ENCODE measurements at places on chromosomes 5 and 9.

DNA sequence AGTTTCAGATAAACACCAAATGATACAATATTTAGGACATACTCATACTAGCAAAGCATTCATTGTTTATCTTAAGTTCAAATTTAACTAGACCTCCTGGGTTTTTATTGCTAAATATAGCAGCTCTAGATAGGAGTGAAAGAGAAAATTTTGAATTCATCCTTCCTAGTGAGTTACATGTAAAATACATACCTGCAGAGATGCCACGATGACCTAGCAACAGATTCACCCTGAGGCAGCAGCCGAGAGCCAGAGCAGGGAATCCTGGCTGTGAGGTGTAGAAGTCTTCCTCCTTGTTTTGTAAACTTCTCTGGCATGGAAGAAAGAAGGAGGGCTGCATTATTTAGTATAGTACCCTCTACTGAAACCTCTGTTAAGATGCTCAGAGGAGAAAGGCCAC is 25.9 kb upstream of the GABRP start:
- no peak for DNase-seq

- no peak for DNase-seq
These were observed 11.0 kb downstream of the MPDZ start for GRCh38 chr9:13268469-13268868.

GRCh38 chr5:98993512-98993911 is 64.7 kb upstream of the CHD1 start:
- peak; percentile 68 for DNase-seq

DNA sequence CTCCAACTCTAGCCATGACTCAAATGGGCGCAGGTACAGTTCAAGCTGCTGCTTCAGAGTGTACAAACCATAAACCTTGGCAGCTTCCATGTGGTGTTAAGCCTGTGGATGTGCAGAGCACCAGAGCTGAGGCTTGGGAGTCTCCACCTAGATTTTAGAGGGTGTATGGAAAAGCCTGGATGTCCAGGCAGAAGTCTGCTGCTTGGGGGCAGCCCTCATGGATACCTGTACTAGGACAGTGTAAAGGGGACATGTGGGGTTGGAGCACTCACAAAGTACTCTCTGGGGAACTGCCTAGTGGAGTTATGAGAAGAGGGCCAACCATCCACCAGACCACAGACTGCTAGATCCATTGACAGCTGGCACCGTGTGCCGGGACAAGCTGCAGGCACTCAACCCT is 273.5 kb upstream of the ST8SIA4 start:
- DNase-seq = no peak

- no peak for DNase-seq
These were observed 195.7 kb downstream of the NR3C1 start for GRCh38 chr5:143207563-143208364.

DNA sequence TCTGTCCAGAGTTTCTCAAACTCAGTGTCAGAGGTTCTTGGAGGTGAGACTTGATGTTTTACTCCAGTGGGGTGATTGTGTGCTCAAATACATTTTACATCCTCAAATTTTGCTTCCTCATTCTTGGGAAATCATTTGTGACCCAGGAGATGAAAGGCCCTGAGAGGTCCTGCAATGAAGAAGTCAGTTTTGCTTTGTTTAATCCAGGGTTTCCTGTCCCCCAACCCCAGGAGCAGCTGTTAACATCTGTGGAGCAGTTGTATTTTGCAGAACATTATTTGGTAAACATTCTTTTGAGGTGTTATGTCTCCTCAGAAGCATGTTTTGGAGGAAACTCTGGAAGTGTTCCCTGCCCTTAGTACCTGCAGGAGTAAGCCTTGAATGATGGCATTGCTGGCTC is 59.8 kb downstream of the DAB2IP start:
- no peak for DNase-seq

- no peak for DNase-seq
These were observed 37.2 kb upstream of the ISOC1 start for GRCh38 chr5:129057329-129057728.

DNA sequence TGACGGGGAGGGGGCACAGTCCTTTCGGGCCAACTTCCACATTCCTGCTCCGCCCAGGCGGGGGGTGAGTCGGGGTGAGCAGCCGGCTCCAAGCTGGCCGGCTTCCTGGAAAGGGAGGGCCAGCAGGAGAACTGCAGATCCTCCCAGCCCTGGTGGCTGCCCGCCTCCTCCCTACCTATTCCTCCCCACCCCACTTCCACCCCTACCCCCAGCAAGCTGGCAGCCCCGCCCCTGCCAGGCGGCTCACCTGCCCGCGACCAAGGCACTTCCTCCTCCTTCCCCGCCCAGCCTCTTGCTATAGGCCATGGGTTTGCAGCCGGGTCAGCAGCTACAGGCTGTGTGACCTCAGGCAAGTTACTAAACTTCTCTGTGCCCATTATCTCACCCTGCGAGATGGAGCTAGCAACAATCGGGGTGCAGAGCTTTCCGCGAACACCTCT is 5.6 kb upstream of the IRF1 start:
- peak; percentile 86 for DNase-seq

GRCh38 chr9:89634995-89635742 is 30.4 kb downstream of the GADD45G start:
- no peak for DNase-seq

- DNase-seq = no peak
These were observed 160.5 kb downstream of the UNC13B start for GRCh38 chr9:35322075-35322885.

GRCh38 chr5:35971186-35971877 is 19.9 kb downstream of the UGT3A1 start:
- no peak for DNase-seq

- no peak for DNase-seq
These were observed 14.5 kb upstream of the ANKRD55 start for GRCh38 chr5:56247592-56247991.

DNA sequence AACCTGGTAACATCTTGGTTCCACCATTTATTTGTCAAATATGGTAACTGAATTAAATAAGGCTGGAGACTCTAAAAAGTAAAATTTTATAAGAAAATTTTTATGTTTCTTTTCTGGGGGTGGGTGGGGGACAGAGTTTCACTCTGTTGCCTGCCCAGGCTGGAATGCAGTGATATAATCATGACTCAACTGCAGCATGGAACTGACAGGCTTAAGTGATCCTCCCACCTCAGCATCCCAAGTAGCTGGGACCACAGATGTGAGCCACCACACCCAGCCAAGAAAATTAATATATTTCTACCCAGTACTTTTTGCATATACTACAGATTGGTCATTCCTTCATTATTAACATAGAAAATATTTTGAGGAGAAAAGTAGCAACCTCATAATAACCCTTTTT is 216.9 kb downstream of the DEPDC1B start:
- DNase-seq = no peak

DNA sequence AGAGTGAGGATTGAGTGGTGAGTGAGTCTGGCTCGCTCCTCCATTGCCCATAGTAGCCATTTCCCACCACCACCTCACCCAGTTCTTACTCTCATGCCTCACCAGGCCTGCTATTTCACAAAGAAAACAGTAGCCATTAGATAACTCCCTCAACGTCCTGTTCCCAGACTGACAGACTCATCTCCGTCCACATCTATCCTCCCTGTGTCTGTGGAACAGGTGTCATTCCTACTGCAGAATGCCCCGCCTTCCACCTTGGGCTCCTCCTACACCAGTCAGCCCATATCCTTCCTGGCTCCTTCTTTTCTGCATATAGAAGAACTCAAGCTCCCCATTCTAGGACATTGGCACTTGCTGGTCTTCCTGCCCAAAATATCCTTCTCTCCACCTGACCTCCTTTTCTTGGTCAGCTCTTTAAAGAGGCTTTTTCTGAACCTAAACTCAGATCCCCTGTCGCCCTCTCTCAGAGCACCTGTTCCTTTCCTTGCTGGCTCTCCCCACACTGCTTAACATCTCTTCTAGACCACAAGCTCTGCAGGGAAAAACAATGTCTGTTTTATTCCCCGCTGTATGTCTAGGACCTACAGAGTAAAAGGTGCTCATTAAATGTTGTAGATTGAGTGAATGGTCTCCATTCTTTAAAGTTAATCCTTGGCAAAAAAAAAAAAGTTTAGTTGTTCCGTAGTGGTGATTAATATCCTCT is 3.2 kb downstream of the TNFAIP8 start:
- no peak for DNase-seq

- DNase-seq = no peak
These were observed 25.9 kb upstream of the TRPM3 start for GRCh38 chr9:71147368-71147767.

DNA sequence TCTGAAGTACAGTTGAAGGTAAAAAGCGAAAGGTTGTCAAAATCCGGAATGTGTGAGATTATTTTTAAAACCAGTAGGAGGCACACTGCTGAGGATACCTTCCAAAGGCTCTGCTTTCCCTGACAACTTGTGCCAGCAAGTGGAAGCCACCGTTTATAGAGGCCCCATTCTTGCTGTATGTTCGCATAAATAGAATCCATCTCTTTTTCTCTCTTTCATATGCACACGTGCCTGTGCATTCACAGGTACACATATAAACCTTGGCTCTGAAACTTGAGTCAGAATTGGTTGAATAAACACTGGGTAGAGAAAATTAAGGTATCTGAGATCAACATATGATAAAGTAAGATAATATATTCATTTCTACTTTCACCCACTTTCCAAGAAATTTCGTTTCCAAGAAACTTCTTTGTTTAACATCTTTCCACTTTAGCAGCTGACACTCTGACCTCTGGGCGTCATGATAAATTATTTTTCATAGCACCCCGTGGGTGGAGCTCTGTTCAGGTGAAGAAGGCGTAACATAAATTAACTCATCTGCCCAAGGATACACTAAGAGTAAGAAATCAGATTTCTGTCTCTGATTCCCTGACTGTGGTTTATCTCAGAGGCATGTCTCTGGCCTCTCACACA is 63.7 kb upstream of the RICTOR start:
- peak; percentile 12 for DNase-seq

- no peak for DNase-seq
These were observed 4.6 kb downstream of the NIPAL4 start for GRCh38 chr5:157464519-157465171.

GRCh38 chr9:95515272-95516113 is 1.3 kb downstream of the PTCH1 start:
- no peak for DNase-seq

- no peak for DNase-seq
These were observed 391.8 kb downstream of the ARHGEF28 start for GRCh38 chr5:74017786-74018211.

GRCh38 chr9:135711391-135711790 is 9.4 kb downstream of the KCNT1 start:
- DNase-seq = no peak

- no peak for DNase-seq
These were observed 22.7 kb downstream of the RCL1 start for GRCh38 chr9:4815381-4815956.

DNA sequence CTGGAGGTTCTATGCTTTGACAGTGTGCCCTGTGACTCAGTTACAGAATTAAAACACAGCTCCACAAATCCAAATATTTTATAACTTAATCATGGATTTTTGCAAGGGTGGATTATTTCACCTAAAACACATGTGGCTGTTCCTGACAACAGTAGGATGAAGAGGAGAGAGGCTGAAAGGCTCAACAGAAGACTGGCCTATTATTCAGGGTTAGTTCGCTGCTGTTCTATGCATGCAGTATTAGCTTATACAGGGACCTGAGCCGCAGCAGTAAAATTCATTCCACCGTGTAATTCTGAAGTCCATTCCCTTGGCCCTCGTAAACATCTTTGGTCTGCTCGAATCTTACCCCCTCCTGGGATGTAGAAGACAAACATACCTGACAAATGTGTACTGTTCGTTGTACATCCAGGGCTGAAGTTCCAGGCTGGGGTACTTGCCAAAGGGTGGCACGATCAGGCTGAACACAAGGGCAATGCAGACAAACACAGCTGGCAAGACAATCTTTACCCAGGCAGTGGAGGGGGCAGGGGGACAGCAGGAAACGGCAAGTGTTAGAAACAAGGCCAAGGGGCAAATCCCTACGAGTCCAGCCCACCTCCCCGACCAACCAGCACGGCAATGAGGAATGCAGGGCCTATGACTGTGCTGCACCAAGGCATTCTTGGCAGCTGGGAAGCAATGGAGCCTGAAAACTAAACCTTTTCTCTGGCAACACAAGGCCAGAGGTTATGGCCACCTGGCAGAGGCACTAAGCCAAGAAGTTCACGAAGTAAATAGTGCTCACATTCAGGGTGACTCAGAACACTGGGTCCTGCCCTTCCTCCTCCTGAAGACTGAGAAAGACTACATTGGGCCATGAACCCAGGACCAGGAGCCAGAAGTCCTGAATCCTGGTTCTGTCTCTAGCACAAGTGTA is 46.8 kb downstream of the NIPSNAP3B start:
- DNase-seq = no peak

Data from Jurkat, Clone E6-1 (cell line).